ENCODE measurements at places on chromosomes 2 and 18.

GRCh38 chr2:211755187-211755586, 783.4 kb downstream of the ERBB4 start:
- no peak for DNase-seq

DNA sequence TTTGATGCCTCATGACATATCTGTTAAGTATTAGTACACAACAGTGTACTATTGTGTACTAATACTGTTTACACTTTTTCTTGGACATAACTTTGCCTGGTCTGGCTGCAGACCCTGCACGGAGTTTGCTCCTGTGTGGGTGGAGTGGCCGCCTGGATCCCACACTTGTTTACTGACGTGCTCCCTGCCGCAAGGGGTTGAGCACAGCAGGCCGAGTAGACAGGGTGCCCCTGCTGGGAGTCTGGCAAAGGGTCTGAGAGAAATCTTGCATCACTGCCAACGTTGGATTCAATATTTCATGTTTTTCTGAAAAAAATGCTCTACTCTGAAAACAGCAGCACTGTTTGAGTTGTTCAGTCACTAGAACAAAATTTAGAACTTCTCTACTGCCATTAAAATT, 59.0 kb downstream of the PDK1 start:
- DNase-seq, result no peak

DNA sequence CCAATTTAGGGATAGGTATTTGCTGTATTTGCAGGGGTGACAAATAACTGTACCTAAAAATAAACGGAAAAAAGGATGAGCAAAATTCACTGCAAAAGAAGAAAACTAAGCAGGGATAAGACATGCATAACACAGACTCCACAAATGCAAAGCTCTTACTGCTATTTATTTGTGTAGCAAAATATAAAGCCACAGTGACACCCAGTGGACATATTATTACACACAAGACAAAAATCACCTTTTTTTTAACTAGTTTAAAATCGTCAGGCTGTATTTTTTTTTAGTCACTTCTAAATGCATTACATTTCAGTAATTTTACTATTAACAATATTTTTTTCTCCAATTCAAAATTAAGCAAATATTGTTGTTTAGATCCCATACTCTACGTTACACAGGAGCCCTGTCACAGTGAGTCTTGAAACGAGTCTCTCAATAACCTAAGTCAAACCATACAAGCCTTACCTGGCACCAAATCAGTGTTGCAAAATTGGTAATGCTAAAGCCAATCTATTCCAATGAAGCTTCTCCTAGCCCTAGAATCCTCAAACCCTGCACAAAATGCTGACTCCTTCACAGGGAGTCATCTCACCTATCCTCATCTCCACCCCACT, 23.7 kb downstream of the METTL4 start:
- no peak for DNase-seq

GRCh38 chr2:38486213-38487026, 109.3 kb upstream of the ATL2 start:
- no peak for DNase-seq

DNA sequence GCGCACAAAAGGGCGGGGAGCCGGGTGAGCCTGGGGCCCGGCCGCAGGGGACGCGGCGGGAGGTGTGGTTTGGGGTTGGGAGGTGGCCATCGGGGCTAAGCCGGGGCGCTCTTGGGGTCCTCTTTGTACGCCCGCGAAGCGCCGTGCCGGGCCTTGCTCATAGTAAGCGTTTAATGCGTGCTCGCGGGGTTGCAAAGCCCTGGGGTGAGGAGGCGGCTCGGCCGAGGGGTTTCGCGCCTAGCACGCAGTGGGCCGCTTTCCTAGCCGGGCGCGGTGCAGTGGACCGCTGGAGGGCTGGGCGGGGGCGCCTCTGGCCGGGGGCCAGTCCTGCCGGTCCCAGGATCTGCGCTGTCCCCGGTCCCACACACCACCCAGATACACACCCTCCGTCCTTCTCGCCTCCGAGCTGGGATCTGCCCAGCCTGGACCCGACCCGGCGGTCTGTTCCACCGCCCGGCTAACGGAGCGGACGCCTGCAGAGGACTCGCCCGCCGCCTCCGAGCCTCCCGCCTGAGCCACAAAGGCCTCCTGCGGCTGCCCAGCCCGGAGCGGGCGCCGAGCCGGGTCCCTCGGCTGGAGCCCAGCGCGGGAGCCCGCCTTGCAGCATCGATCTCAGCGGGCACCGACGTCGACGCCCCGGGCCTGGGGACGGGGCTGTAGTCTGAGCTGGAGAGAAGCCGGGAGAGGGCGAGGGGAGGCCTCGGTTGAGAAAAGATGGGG, 564 bp downstream of the DPYSL5 start:
- DNase-seq, result no peak

- no peak for DNase-seq
Measured at GRCh38 chr2:119478188-119478977, 45.9 kb downstream of the SCTR start.

DNA sequence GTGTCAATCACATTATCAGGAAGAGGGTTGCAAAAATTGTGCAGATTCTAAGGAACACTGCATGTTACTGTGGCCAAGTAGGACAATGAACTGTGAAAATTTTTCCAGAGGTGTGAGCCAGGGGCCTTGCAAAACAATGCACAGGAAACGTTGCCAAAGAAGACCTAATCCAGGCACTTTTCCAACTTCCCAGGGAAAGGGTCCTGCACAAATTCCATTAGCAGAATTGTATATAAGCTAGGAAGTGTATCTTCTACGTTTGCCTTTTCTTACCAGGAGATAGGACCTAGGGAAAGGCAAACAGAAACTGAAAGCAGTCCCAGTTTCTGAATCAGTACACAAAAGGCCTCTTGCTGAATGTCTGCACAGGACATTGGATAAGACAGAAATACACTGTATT, 1888.3 kb upstream of the CELF4 start:
- no peak for DNase-seq

GRCh38 chr2:44200759-44201158, 32.1 kb downstream of the PPM1B start:
- DNase-seq, result no peak

GRCh38 chr2:12584338-12584737, 132.4 kb upstream of the TRIB2 start:
- DNase-seq, result no peak

GRCh38 chr2:196712867-196713266, 73.4 kb downstream of the CCDC150 start:
- DNase-seq, result no peak

All from activated CD4-positive, alpha-beta T cell treated with anti-CD3 and anti-CD28 coated beads for 1 hour (primary cell).